ENCODE measurements at places on chromosomes 3 and 15. TPM values are rescaled to one million over a fixed set of nuclear protein-coding genes. Genes with fewer than 3 reads are reported as not detected.
A peak's percentile ranks its signal among the peaks of the same experiment; 100 is the strongest.

- no peak for DNase-seq
Measured at GRCh38 chr15:35724626-35725025, 178.7 kb upstream of the DPH6 start.

DNA sequence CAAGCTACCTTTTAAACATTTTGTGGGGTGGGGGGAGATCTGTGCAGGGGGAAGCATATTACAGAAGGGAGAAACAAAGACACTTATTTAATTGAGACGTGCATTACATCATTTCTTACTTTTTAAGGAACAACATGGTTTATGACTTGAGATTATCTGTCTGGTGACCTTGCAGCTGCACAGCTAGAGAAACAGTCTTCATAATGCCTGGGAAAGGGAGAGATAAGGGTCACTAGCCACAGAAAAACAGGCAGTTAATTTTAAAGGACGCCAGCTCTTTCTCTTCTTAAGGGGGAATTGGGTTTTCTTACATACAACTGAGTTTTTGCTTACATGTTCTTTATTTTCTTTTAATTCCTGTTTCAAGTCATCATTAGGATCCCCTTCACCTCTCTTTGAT is 147.9 kb downstream of the SST start:
- DNase-seq, result no peak

GRCh38 chr3:54818486-54818885 is 109.4 kb downstream of the LRTM1 start:
- DNase-seq, result no peak

DNA sequence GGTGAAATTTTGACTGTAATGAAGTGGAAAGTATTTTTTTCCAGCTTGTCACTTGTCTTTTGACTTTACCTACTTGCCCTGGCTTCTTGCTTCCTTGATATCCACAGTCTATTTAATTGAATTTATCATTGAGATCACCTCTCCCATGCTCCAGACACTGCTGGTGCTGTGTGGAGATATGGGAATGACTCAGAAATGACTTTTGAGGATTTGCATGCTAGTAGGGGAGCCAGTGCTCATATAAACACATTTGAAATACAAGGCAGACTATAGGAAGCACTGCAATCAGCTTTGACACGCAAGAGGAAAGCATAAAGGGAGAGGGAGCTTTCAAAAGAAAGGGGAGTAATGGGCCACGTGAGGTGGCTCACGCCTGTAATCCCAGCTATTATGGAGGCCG is 7.3 kb upstream of the TRPM1 start:
- DNase-seq, result peak; percentile 21

DNA sequence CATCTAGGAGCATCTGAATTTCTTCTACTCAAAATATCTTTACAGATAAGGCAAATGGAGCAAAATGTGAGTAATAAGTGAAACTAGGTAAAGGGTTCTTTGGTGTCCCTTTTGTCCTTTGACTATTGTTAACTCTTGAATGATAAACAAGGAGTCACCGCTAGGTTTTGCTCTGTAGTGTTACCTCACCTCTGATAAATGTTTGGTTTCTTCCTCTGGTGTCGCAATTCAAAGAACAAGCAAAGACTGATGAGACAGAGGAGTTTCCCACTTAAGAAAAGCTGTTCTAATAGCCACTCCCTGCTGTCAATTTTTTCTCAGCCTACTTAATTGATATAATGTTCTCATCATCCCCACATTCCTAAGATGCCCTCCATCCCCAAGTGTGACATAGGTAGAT is 925.9 kb downstream of the IGSF11 start:
- no peak for DNase-seq

- no peak for DNase-seq
Measured at GRCh38 chr15:91890614-91891013, 37.1 kb downstream of the SLCO3A1 start.

- DNase-seq, result peak; percentile 78
Measured at GRCh38 chr3:12436514-12437220, 47.6 kb upstream of the TSEN2 start.

GRCh38 chr3:105402287-105402801 is 35.6 kb downstream of the ALCAM start:
- DNase-seq, result peak; percentile 77

- no peak for DNase-seq
Measured at GRCh38 chr15:95922431-95922830, 408.1 kb upstream of the NR2F2 start.

DNA sequence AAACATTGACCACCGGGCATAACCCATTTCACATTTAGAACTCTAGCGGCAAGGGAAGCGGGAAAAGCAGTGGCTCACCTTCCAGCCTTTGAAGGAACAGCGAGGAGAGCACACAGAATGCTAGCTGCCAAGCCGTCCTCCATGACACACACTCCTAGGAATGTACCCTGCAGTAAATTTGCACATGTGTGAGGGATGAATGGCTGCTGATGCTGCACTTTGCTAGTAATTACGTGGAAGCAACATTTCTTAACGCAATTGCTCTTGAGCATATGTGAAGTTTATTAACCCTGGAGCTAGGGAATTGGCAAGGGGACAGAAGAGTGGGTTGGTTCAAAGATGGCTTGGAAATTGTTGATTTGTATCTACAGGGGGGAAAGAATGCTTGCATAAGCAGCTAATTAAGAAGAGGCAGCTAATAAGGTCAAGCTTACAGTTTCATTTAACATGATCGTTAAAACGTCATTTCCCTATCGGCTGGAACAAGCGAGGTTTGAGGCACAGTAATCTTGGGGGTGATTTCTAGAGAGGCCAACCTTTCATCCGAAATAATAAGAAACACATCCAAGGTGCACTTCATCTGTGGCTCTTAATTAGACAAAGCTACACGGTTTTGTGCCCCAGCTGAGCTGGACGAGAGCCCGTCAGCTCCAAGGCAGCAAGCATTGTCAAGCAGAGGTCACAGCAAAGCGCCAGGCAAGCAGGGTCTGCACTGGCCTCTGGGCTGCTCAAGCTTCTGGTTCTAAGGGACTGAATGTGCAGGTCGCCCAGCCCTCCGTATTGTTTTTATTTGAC is 123.4 kb downstream of the CHSY1 start:
- DNase-seq, result peak; percentile 98

- no peak for DNase-seq
Measured at GRCh38 chr15:59933607-59934006, 70.5 kb upstream of the FOXB1 start.

- no peak for DNase-seq
Measured at GRCh38 chr3:191695131-191695814, 234.3 kb downstream of the PYDC2 start.

GRCh38 chr3:180804916-180805315 is 107.6 kb upstream of the FXR1 start:
- peak; percentile 67 for DNase-seq

DNA sequence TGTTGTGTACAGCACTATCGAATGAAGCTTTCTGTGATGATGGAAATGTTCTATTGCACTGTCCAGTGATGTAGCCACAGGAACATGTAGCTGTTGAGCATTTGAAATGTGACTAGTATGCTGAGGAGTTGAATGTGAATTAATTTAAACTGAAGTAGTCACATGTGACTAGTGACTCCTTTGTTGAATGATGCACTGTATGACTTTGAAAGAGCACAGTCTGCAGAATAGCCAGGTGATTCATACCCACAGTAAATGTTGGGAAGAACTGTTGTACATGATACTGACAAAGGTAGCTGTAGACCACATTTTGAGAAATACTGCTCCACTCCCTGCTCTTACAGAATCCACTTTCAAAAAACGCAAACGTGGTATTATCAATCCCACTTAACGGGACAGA is 34.0 kb upstream of the ACTL6A start:
- peak; percentile 3 for DNase-seq

GRCh38 chr3:150407808-150408220 is 284 bp upstream of the TSC22D2 start:
- DNase-seq, result peak; percentile 84

DNA sequence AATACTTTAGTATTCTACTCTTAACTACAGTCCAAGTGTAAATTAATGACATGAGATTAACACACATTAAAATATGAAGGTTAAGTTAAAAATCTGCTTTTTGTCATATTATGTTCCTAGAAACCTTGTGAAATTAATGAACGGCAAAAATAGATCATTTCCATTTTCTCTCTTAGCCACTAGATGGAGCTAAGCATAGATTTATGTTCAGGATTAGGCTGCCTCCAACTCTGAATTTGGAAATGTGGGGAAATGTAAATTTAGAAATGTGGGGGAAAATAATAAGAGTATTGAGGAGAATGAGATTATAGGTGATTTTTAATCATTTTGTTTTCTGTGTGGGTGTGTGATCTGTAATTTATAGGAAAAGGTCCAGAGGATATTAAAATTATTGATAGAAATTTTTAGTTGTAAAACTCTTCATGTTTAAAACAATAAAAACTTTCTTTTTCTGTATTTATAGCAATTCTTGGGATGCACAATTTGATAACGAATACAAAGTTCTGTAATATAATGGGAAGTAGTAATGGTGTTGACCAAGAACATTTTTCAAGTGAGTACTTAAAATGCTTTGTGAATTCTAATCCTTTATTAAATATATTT is 59.2 kb downstream of the TMOD3 start:
- peak; percentile 49 for DNase-seq

DNA sequence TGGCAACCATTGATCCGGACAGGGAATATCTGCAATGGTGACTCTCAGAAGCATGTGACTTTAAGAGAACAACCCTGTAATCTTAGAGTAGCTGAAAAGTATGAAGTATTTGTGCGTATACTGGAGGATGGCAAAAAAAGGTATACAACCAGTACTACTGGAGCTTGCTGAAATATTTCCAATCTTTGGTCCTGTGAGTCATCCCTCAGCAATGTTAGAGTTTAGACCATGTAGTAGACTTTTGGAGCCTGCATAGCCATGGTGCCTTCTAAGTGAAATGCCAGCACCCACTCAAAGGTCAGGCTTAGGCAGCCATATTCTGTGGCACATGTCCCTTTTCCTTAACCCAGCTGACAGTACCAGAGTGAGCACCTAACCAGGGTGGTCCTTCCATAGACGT is 429.4 kb downstream of the NTRK3 start:
- DNase-seq, result peak; percentile 64

- no peak for DNase-seq
Measured at GRCh38 chr15:56099311-56099710, 105.9 kb upstream of the NEDD4 start.

GRCh38 chr3:190024912-190025311 is 95.8 kb downstream of the P3H2 start:
- no peak for DNase-seq

- no peak for DNase-seq
Measured at GRCh38 chr3:170062068-170062467, 24.3 kb downstream of the GPR160 start.

DNA sequence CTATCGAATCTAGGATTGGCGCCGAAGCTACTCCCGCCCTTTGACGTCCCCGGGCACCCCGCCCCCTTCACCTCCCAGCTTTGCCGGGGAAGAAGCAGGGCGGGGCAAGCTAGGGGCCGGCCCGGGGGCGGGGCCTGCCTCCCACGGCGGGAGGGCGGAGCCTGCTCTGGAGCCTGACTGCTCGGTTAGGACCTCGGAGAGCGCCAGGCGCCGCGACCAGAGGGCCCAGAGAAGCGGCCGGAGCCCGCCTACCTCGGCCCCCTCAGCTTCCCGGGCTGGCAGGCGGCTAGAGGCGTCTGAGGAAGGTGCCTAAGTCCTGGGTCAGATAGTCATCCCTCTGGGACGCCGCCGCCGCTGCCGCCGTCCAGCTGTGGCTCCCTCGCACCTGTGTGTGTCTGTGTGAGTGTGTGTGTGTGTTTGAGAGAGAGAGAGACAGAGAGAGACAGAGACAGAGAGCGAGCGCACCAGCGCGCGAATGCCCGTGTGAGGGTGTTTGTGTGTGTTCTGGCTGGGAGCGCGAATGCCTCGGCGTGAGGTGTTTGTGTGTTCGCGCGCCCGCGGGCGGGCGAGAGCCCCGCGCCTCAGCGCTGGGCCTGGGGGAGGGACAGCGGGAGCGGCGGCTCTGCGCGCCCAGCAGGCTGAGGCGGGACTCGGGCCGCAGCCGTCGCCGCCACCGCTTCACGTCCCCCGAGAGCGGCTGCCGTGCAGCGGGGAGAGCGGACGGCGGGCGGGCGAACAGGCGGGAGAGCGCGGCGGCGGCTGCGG is at the start of gene STXBP5L:
Gene STXBP5L, plus strand, starts transcription at position 176 of the 765 bp plus-strand sequence. CDS start 1,374 bp downstream, outside the sequence.
- DNase-seq, result peak; percentile 72

GRCh38 chr15:68195336-68196112 is 9.6 kb downstream of the CALML4 start:
- no peak for DNase-seq

- DNase-seq, result no peak
Measured at GRCh38 chr15:96218623-96219455, 111.7 kb upstream of the NR2F2 start.

DNA sequence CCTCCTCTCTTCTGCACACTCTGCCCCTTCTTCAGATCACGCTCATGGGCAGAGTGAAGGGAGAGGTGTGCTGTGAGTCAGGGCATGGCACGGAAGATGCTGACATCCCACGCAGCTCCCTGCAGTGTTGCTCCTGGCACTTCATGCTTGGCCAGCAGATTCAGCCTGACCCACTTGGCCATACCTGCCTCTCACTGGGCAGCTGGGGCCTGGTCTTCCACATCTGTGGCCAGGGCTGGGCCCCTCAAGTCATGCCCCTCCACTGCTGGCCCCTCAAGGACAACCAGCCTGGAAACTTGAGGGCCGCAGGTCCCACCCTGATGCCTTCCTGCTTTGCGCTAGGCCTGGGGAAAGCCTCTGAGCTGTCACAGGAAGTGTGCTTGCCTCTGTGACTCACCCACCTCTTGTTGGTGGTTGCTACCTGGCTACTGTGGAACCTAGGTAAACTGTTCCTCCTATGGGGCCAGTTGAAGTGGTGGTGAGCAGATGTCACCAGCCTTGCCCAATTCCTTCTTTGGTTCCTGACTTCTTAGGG is 48.7 kb downstream of the BSN start:
- DNase-seq, result no peak

GRCh38 chr15:84833447-84834228 is 16.5 kb downstream of the ALPK3 start:
- DNase-seq, result peak; percentile 31

GRCh38 chr15:80199366-80199765 is 46.6 kb downstream of the FAH start:
- DNase-seq, result no peak

DNA sequence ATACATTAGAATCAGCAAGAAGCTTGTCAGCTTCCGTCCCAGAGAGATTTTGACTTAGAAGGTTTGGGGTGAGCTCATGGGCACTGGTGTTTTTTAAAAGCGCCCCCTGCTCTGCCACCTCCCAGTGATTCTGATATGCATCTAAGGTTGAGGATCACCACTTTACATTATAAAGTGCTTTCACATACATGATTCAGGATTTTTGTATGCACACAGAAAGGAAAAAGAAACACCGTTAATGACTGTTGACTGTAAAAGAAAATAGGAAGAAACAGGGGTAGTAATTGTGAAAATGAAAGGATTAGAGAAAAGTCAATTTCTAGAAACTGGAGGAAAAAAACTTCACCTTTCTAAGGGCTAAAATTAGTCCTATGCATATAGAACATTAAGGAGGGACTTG is 104.9 kb upstream of the ZBED2 start:
- DNase-seq, result no peak

AHSG gene
- not detected for total RNA-seq

ABTB1 gene
- total RNA-seq, result 8.2 TPM

IL17RB gene
- total RNA-seq, result 0.33 TPM

SH2D7 gene
- total RNA-seq, result not detected

SUCNR1 gene
- total RNA-seq, result under 0.01 TPM

TAGLN3 gene
- 0.51 TPM for total RNA-seq

ZNF385D gene
- total RNA-seq, result 0.83 TPM

SSR3 gene
- 159 TPM for total RNA-seq

IGF2BP2 gene
- 26.2 TPM for total RNA-seq

CAND2 gene
- total RNA-seq, result 12.1 TPM

CFAP100 gene
- not detected for total RNA-seq

ARHGAP11A gene
- total RNA-seq, result 13.1 TPM

Data from fibroblast of lung (primary cell).